ENCODE measurements at places on chromosomes 7 and 10.

DNA sequence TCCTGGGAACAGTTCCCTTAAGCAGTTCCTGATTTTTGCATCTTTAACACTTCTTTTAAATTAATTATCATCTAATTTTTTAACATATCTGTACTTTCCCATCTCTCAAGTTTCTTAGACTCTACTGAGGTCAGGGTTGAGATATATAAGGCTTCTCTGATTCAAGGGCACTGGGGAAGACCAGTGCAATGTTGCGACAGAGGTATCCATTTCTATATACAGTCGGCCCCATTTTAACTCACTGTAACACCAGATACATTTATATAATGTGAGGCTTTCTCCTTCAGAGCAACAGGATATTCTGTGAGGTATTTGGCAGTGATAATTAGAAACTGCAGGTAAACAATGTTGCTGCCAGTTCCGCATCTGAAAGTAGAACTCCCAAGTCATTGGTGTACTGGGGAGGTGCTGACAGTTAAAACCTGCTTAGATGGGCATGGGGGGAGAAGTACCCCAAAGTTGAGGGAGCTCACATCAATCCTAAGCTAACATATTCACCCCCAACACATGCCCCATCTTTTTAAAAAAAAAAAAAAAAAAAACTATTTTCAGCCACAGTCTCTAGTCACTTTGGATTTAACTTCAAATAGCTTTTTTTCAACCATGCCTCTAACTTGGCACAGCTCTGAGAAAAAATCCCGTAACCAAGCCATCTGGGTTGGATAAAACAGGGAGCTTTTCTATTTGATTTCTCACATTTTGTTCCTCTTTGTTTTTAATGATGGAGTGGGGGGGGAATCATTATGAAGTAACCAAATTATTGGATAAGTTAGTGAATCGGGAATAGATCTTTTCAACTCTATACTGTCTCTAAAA, 62.9 kb downstream of the REEP3 start:
- DNase-seq: no peak

DNA sequence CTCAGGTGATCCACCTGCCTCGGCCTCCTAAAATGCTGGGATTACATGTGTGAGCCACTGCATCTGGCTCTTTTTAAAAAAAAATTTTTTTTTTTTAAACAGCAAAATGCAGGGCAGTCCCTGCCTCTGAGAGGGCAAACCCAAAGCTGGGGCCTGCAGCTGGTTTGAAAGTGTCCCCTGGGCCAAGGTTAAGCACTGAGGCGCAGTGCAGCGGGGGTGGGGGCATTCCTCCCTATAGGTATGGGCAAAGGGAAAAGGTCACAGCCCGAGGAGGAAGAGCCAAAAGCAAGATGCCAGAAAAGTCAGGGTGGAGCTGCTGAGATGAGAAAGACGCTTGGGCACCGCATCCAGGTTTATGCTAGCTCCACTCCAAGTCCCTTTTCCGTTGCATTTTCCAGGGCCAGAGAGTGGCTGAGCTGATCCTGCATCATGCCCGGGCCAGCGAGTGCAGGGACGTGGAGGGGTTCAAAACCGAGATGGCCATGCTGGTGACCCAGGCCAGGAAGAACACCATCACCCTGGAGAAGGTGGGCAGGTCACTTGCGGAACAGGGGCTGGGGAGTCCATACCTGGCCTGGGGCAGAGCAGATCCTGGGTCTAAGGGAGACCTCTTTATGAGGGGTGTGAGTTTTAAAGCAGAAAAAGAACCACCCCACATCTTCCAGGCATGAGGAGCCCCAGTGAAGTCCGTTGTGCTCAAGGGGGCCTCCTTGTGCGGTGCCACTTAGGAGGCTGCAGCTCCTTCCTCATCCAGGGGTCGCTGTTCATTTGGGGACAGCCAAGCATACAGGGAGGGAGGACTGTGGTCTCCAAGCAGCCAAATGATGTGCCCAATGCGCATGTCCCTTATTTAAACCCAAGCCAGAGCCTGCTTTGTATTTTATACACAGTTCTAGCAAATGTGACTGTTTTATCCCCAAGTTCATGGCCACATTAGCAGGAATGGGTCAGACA, 7.0 kb upstream of the NDUFB2 start:
- DNase-seq: no peak

DNA sequence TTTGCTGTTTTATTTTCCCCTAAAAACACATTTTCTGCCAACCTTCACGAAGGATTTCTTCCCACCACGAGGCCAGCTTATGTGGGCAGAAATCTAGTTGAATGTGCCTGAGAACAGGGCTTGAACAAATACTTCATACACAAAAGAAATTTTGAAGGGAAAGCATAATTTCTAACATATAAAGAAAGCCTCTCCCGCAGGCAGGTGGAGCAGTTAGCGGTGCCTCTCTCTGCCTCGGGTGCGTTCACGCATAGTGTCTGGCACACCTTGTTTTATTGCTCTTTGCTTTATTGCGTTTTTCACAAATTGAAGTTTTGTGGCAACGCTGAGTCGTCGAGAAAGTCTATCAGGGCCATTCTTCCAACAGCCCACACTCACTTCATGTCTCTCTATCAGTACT, 7.0 kb upstream of the CSGALNACT2 start:
- DNase-seq: no peak

DNA sequence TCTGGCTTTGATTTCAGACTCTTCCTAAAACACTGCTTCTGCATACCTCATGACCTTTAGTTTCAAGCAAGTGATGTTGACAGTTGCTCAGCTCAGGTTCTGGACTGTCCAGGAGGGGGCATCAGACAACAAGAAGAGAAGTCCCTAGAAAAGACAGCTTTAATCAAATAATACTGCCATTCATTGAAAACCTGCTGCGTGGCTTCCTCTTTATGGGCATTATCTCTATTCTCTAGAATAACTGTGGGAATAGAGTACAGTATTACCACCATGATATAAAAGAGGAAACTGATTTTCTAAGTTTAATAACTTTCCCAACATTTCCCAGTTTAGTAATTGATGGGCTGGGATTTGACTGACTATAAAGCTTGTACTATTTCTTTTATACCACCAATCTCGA, 170.4 kb downstream of the SNX13 start:
- DNase-seq: peak; percentile 72

DNA sequence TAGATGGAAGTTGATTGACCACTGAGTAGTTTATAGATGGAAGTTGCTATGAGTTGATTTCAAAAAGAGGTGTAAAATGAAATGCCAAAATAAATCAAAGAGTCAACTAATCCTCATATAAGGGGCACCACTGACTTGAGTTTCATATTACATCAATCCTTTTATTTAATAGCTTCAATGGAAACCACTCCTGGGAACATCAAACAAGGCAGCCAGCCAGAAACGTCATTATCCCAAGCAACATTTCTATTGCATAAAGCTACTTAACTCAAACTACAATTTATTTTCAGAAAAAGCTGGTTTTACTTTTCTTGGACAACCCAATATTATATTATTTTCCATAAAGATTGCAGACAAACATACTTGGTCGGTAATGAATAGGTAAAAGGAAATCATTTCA, 162.1 kb downstream of the TSPAN12 start:
- no peak for DNase-seq

- no peak for DNase-seq
Observed at GRCh38 chr7:9083837-9084236, 650.4 kb downstream of the NXPH1 start.

GRCh38 chr10:5284311-5285057, 80.3 kb upstream of the UCN3 start:
- DNase-seq: peak; percentile 94

DNA sequence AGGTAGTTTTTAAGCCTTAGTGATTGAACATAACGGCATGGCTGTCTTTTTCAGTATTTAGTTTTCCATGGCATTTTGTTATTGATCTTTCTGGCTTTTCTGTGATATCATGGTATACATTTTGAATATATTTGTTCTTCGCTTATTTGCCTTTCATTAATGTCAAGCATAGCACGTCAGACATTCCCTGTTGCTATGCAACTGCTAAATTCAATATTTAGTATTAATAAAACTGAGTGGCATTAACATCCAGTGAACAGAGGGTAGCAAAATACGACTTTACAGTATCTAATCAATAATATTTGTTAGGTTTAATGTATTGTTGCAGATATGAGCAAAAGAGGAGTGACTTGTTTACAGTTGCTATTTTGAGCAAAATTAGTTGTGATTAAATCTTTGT, 72.5 kb downstream of the LCOR start:
- DNase-seq: no peak

DNA sequence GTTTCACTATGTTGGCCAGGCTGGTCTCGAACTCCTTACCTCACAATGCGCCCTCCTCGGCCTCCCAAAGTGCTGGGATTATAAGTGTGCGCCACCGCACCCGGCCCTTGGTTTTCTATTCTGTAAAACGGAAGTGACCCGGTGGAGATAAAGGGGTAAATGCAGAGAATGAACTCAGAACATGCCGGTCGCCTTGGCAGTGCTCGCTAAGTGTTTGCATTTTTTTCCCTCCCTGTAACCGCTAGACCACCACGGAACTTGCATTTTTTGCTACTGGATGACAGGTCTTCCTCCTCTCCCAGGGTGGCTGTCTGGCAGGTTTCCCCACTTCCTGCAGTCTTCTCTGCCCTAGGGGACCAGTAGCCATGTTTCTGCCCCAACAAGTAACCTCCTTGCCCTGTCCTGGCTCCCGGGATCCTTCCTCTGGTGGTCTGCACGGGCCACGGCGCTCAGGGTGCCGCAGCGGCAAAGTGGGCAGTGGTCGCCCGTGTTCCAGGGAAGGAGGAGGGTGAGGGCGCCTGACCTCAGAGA, 18.8 kb upstream of the GNA12 start:
- no peak for DNase-seq

DNA sequence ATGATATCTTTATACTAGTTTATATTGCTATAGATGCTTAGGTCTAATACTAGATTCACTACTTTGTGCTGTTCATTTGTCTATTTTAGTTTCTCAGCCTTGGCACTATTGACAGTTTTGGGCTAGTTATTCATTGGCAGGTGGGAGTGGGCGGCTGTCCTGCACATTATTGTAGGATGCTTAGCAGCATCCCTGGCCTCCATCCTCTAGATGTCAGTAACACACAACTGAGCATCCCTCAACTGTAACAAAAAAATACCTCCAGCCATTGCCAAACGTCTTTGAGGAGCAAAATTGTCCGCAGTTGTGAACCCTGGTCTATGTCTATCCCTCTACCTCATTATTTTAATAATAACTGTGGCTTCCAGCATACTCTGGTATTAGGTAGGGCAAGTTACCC, 34.4 kb upstream of the PNLIP start:
- no peak for DNase-seq

GRCh38 chr7:149625340-149625946, 127.8 kb upstream of the ZNF746 start:
- peak; percentile 53 for DNase-seq

- DNase-seq: peak; percentile 7
Observed at GRCh38 chr7:30479202-30480120, 877 bp upstream of the NOD1 start.

GRCh38 chr7:7795630-7796121, 77.3 kb upstream of the RPA3 start:
- peak; percentile 69 for DNase-seq

DNA sequence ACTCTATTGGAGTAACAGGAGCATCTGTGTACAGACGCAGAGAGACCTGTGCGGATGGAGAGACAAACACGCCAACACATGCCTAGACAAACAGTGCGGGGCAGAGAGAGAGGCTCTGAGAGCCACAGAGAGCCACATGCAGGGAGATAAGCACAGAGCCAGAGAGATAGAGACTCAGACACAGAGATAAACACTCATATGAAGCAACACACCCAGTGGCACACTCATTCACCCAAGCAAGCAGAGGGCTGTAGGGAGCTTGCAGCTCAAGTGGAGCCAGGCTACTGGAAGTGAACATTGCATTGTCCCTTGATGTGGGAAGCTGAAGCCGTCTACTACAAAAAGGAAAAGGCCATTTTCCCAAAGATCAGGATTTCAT, 46.6 kb upstream of the PODXL start:
- no peak for DNase-seq

DNA sequence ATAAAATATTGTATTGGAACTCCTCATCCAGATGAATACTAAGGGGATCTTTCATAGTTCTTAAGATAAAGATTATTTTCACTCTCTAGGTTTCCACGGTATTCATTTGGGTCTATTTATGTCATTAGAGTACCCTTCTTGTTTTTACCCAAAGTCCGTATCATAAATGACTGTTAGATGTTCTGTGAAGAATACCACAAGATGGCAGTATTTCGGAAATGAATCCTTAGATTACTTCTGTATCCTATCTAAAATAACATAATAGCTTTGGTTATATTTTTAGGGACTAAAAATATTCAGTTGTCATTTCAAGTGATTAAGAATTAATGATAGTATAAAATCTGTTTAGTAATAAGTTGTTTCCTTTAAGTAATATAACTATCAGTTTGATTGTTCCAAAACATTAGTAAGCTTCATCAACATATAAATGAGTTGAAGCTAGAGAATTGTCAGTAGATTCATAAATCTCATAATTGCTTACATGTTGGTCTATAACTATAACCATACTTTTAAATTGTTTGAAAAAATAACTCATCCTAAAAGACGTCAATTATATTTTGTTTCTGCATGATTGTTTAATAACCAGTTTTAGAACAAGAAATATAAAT, 337.5 kb upstream of the KCND2 start:
- peak; percentile 33 for DNase-seq

GRCh38 chr10:59633063-59633462, 76.6 kb downstream of the SLC16A9 start:
- DNase-seq: no peak

DNA sequence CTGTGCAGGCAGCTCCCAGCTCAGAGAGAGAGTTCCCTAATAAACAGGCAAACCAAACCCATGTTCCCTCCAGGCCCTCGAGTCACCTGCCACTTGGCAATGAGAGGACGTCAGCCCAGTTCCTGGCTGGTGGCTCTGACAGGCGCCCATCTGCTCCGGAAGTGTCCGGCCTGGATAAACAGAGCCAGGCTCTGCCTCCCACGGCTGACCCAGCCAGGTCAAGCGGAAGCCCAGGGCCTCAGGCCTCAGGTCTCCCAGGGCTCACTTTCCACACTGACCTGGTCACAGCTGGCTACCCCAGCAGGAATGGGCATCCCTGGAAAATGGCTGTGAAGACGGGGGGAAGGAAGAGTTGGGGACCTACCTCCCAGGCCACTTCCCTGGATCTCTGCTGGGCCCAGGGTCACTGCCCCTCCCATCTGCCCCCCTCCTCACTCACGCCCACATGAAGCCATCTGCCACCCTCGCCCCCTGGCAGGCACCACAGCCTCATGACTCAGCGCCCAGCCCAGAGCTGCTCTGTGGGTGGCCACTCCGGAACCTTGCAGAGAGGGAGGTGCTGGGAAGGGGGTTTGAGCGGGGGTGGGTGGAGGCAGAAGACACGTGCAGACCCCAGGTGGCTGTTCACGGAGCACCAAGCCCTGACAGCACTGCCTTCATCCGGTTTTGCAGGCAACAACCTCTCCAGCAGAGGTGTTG, 37.4 kb upstream of the DUSP5 start:
- no peak for DNase-seq

- DNase-seq: no peak
Observed at GRCh38 chr7:154553711-154554265, 449.1 kb downstream of the PAXIP1 start.

DNA sequence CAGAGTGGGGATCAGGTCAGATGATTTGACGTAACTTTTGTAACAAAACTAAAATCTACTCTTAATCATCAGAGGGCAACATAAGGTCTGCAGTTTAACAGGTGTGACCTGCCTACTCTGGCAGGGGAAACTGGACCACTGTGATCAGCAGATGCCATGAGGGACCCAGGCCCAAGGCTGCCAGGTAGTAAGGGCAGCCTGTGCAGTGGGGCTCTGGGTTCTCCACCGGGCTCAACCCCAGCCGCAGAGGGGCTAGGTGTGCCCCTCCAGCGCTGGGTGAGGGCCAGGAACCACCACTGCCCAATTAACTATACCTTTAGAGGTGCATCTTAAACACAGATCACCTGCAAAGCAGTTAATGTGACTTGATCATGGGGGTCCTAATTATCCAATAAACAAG, 17.6 kb downstream of the AKR1B1 start:
- no peak for DNase-seq

- no peak for DNase-seq
Observed at GRCh38 chr7:20466543-20467021, 135.9 kb downstream of the ITGB8 start.
